GM20000 (cell line): ENCODE measurements at places on chromosomes 7 and 10.

GRCh38 chr10:73159038-73159648, 8.7 kb downstream of the ECD start:
- DNase-seq: peak; percentile 44

DNA sequence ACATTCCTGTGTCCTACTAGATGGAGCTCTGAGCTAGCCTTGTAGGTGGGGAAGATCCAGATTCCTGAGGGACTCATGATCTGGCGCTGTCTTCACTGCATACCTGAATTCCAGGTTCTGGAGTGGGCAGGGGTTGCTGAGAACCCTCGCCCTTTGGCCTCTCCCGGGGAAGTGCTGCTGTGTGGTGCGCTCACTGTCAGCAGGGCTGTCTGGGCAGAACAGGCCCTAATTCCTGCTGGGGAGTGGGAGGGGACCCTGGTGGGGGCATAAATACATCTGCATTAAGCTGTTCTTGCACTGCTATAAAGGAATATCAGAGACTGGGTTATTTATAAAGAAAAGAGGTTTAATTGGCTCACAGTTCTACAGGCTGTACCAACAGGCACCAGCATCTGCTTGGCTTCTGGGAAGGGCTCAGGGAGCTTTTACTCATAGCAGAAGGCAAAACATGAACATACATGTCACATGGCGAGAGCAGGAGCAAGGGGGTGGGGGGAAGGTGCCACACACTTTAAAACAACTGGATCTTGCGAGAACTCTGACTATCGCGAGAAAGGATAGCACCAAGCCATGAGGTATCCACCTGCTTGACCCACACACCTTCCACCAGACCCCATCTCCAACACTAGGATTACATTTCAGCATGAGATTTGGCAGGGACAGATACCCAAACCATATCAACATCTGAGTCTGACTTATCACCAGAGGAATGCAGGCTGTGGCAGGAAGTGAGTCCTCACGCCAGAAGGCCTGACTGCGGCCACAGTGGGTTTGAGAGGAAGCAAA, 115.0 kb downstream of the ADCY1 start:
- no peak for DNase-seq

DNA sequence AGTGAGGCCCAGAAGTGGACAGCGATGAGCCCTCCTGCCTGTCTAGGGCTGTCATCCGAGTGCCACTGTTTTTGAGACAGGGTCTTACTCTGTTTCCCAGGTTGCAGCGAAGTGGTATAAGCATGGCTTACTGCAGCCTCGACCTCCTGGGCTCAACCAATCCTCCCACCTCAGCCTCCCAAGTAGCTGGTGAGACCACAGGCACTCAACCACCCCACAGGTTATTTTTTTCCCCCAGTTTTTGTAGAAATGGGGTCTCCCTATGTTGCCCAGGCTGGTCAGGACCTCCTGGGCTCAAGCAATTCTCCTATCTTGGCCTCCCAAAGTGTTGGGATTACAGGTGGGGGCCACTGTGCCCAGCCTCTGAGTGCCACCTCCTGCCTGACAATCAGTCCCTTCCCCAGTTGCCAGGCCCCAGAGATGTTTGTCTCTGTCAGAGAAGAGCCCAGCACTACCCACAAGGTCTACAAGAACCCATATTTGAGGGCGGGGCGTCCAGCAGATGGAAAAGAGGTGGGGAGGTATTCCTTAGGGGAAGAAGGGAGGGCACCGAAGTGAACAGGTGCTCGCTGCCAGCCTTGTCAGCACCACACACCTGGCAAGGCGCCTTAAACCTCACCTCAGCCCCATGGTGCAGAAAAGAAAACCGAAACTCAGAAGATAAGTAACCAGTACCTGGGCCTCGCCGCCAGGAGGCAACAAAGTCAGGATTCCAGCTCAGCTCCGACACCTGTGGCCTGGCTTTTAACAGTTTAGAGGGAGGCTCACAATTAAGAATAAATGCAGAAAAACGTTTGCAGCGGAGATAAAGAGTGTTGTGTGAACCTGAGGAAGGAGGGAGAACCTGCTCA, 77.4 kb upstream of the ANLN start:
- no peak for DNase-seq

- DNase-seq: no peak
Observed at GRCh38 chr10:88401671-88402347, 181.3 kb downstream of the RNLS start.
